ENCODE measurements at places on chromosomes 3 and 15.

DNA sequence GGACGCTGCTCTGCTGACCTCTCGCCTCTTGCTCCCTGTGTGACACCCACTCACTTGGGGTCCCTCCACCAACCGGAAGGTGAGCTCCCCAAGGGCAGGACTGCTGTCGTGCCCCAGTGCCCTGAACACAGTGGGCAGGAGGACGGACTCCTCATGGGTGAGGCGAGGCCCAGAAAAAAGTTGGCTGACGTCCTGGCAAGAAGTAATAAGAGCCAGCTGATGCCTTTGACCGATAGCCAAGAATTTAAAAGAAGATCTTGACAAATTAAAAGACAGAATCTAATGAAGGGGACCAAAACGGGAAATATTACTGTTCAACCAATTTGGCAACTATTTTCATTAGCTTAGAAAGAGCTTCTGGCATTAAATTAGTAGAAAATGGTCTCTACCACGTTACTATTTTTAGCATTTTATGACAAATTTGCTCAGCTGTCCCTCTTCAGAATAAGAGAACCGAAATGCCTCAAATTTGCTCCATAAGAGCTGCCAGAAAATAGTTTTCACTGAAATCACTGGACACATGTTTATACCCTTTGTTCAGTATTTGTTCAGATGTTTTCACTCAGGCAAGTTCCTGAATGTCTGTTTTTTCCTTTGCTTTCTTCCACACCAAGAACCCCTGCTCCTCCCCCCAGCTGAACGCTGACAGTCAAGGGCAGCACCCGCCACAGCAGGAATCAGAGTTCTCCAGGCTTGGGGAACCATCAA lies 60.5 kb downstream of the XXYLT1 start:
- DNase-seq, result no peak

- no peak for DNase-seq
Measured at GRCh38 chr3:145116769-145117168, 1044.2 kb downstream of the PLOD2 start.

- DNase-seq, result no peak
Measured at GRCh38 chr15:92647467-92648163, 8.0 kb downstream of the FAM174B start.

- DNase-seq, result no peak
Measured at GRCh38 chr3:155218462-155218861, 75.0 kb downstream of the STRIT1 start.

GRCh38 chr3:151919030-151919328 lies 45.5 kb downstream of the SUCNR1 start:
- DNase-seq, result no peak

GRCh38 chr15:37788330-37788729 lies 146.1 kb upstream of the TMCO5A start:
- no peak for DNase-seq

- DNase-seq, result no peak
Measured at GRCh38 chr3:69090021-69090420, 5.3 kb downstream of the ARL6IP5 start.

DNA sequence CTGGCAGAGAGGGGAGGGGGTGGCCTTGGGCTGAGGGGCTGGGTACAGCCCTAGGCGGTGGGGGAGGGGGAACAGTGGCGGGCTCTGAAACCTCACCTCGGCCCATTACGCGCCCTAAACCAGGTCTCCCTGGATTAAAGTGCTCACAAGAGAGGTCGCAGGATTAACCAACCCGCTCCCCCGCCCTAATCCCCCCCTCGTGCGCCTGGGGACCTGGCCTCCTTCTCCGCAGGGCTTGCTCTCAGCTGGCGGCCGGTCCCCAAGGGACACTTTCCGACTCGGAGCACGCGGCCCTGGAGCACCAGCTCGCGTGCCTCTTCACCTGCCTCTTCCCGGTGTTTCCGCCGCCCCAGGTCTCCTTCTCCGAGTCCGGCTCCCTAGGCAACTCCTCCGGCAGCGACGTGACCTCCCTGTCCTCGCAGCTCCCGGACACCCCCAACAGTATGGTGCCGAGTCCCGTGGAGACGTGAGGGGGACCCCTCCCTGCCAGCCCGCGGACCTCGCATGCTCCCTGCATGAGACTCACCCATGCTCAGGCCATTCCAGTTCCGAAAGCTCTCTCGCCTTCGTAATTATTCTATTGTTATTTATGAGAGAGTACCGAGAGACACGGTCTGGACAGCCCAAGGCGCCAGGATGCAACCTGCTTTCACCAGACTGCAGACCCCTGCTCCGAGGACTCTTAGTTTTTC lies 4.9 kb downstream of the ISL2 start:
- no peak for DNase-seq

GRCh38 chr15:79037848-79038247 lies 52.7 kb downstream of the RASGRF1 start:
- DNase-seq, result no peak

DNA sequence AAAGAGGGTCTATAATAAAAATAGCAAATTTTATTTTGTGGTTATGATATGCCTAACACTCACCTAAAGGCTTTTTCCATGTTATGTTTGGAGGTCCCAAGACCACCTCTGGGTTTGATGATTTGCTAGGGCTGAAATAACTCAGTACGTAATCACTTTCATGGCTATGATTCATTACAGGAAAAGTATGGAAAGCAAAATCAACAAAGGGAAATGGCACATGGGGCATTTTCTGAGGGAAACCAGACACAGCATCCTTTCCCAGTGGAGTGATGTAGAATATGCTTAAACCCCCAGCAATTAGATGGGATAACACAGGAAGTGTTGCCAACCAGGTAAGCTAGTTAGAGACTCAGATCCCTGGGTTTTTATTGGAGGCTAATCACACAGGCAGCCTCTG lies 701.6 kb upstream of the CBLB start:
- no peak for DNase-seq

GRCh38 chr15:88141269-88141889 lies 115.2 kb downstream of the NTRK3 start:
- no peak for DNase-seq

DNA sequence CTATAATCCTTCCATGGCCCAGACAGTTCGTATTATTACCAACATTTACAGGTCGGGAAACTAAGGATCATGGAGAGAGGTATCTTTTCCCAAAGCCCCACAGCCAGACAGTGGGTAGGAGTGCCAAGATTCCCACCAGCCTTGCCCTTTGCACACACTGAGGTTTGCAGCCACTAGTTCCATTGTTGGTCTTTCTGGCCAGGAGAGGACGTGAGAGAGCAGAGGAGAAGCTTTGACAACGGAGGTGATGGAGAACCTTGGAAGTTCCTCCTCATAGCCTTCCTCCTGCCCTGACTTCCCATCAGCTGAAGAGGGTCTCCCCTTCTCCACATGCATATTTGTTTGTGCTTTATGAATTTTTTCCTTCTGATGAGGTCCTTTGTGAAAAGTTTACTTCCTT lies 50.5 kb upstream of the PLCL2 start:
- no peak for DNase-seq

DNA sequence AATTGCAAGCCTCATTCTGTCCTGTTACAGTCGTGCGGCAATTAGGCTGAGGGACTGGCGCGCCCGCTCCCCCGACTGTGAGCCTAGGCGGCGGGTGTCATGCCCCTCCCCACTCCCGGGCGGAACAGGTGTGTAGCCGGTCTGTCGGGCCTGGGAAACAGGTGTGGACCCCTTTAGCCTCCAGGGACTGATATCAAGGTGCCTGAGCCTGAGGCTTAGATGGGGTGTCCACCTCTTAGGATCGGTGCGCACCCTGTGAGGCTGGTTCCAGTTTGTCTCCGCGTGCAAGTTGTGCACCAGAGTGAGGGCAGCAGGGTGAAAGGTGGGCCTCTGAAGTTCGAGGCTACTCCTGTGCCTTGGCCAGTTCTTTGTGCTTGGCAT lies 686 bp downstream of the VPS8 start:
- no peak for DNase-seq

- DNase-seq, result no peak
Measured at GRCh38 chr15:26518885-26519284, 254.0 kb downstream of the GABRB3 start.

All from stimulated activated CD4-positive, alpha-beta T cell treated with anti-CD3 and anti-CD28 coated beads, Interleukin-4, amount 100 ng/mL, for 48 hours (primary cell).